Stimulated activated CD8-positive, alpha-beta memory T cell treated with anti-CD3 and anti-CD28 coated beads, Interleukin-2, amount 100 ng/mL, for 48 hours (primary cell): ENCODE measurements at places on chromosomes 12 and 14.

DNA sequence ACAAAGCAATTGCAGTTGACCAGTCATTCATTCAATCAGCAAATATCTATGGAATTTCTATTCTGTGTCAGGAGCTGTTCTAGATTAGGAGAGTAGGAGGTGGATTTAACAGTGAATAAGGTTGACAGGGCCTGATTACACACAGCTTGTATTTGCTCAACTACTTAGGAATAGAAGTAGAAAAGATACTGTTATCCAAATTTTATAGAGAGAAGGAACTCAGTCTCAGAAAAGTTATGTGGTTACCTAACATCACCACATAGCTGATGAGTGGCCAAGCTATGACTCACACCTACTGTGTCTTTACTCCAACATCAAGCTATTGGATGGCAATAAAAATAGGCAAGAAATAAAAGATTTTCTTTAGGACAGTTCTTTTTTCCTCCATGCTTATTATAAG, 374.8 kb downstream of the RMST start:
- no peak for DNase-seq

GRCh38 chr12:46493834-46494181, 121.2 kb upstream of the SLC38A2 start:
- no peak for DNase-seq

DNA sequence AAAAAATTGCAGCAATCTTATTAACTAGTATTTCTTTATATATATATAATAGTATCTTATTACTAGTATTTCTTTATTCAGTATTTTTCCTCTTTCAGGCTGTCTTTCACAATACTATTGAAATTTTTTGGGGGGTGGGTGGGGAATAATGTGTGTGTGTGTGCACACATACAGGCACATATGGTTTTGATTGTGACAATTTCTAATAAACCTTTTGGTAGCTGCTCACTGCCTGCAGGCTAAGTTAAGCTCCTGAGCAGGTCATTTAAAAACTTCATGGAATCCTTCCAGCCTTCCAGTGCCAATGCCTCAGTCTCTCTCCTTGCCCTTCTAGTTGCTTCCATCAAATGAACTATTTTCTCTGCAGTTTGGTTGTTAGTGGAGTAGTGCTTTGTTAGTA, 490.1 kb downstream of the PCNX1 start:
- no peak for DNase-seq

GRCh38 chr14:68208218-68208617, 388.6 kb downstream of the RAD51B start:
- no peak for DNase-seq

GRCh38 chr12:57849035-57849434, 2.5 kb upstream of the CTDSP2 start:
- DNase-seq = no peak

DNA sequence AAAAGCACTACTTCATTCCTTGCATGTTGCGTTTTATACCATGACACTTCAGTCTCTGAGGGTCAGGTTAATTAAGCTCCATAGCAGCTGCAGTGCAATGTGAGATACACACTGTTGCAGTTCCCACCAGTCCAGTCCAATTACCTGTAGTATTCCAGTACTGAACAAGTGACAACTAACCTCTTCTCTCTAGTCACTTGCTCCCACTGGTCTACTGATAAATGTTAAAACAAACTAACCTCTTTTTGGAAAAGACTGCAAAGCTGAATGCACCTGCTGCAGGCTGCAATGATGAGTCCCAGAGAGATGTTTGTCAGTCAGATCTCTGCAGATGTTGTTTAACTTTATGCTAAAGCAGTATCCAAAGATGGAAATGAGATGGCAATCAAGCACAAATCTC, 7.9 kb downstream of the NOVA1 start:
- no peak for DNase-seq

- DNase-seq = no peak
These were observed 709 bp downstream of the TCL1B start for GRCh38 chr14:95686935-95687334.

DNA sequence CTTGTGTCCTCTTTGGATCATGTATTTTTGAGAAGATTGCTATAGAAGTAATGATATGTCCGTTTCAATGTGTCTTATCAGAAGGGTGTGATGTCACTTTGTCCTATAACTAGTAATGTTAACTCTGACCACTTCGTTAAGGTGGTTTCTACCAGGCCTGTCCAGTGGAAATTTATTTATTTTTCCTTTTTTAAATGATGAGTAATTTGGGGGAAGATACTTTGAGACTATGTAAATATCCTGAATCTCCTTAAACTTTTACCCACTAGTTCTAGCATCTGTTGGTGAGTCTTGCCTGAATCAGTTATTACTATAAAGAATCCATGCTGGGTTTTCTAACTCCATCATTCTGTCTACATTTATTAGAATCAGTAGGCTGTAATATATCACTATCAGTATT, 15.3 kb downstream of the EP400 start:
- no peak for DNase-seq

DNA sequence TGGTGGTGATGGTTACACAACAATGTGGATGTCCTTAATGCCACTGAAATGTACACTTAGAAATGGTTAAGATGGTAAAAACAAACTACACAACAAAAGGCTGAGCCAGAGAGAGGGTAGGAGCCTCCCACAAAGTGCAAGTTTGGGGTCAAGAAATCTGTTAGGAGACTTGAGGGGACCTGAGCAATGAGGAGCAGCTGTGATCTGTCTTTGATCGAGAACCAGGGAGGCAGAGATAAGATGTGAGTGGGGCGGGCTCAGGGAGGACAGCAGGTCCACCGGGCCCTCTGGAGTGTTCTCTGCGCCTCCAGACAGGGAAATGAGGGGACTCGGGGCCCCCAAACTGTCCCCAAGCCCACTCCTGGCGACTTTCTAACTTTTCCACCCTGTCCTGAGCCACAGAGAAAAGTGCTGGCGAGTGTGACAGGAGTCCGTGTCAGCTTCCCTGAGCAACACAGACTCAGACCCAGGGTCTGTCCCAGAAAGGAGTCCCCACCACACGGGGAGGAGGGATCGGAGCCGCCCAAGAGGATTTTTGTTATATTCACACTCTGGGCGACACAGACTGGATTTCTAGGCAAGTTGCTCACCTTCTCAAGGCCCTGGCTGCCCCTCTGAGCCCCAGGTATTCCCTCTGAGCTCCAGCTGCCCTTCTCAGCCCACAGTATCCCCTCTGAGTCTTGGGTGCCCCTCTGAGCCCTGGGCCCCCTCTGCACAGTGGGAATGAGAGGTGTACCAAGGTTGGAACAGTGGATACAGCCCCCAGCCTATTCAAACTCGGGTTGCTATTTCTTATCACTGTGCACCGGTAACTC, 11.5 kb upstream of the SCARB1 start:
- DNase-seq = no peak

DNA sequence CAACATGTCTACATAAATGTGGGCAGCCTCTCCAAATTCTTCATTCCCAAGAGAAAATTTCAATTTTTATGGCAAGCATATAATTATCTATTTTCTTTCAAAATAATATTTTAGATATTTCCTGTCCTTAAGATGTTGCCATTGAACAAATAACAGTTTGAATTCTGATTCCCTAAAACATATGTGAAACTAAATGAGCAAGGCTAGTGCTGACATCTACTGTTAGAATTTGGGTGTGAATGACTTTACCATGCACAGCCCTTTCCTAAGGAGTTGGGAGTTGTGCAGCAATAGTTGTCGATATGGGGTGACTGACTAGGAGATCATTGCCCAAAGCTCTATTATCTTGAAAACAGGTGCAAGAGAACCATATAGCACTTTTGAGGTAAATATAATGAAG, 108.2 kb upstream of the SLC38A4 start:
- DNase-seq = no peak

DNA sequence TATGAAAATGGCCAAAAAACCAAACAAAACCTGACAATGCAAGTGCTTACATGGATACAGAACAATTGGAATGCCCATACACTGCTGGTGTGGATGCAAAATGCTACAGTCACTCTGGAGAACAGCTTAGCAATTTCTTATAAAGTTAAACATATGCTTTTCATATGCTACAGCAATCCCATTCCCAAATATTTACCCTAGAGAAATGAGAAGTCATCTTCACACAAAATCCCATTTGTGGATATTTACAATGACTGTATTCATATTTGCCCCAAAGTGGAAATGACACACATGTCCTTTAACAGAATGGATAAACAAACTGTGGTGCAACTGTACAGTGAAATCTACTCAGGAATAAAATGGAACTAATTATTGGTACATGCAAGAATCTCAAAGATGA, 20.4 kb downstream of the SAV1 start:
- no peak for DNase-seq

GRCh38 chr12:11649413-11650285, at the start of gene ETV6:
Gene ETV6, plus strand, starts transcription at chr12:11649674. Its CDS starts 454 bp downstream, at chr12:11650128.
- peak; percentile 66 for DNase-seq

- DNase-seq = no peak
These were observed 100.1 kb downstream of the PAH start for GRCh38 chr12:102816816-102817434.

DNA sequence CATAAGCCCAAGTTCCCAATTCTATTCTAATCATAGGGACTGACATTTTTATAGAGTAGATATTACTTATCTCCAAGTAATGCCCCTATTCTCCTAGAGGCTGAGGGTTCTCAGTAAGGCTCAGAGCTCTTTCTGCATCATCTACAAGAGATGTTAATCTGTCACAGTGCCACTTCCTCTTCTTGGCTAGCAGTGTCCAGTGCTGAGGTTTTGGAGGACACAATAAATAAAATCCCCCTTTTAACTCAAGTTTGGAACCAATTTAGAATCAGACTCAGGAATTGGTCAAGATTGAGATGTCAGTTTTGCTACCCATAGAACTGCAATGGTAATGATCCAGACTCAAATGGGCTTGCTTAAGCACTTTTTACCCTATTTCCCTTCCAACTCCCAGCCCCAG, 154.1 kb upstream of the ARID2 start:
- no peak for DNase-seq

DNA sequence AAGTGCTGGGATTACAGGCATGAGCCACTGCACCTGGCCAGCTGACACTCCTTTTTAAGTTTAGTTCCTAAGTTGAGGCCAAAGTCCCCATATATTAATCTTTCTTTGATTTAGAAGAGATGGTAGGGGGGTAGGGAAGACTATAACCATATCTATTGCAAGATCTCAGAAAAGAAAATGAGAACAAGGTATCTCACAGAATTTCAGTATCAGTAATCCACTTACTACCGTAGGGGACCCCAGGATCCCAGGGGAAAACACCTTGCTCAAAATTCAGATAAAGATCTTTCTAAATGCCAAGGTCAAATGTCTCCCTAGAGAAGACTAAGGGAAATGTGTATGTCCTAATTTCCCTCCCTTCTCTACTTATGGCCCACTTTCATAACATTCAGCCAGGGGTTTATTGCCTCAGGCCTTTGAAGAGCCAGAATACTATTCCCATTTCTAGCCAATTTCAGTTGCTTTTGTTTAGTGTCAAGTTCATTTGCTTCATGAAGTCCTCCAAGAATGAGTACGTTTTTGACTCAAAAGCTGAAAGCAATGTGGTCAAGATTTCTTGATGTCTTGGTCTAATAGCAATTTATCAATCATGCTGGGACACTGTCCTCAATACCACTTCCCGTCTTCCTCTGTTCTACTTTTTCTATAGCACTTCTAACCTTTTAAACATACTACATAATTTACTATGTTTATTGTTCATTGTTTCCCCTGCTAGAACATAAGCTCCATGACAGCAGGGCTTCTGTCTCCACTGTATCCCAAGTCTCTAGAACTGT, 86.3 kb downstream of the DCAF5 start:
- DNase-seq = no peak
